Activated T-cell treated with anti-CD3 and anti-CD28 coated beads for 1 hour (primary cell): ENCODE measurements at places on chromosomes 1 and 21.

GRCh38 chr1:50264590-50264989 lies 155.9 kb downstream of the ELAVL4 start:
- no peak for DNase-seq

DNA sequence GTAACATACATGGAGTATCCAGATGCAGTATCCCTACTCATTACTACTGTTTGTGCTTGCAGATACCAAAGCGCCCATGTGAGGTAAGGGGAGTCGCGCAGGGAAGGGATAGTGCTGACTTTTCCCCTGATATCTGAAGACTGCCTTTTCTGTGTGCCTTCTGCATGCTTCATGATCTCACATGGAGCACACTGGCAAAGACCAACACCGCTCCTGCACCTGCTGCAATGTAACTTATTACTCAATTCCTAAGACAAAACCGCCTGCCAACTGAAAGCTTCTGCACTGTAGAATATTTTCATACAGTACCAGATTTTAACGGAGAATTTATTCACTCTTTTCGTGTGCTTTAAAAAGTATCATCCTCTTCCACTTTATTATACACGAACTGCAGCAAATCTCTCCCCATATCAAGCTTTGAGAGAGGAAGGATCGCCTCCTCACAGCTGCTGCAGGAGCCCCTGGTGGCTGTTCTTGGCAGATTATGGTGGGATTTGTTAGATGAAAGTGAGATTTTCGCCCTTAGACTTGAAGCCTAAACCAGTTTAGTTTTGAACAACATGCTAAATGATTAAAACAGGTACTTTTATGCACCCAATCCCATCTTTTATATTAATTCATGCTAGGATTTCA lies 99.1 kb downstream of the PTPN14 start:
- no peak for DNase-seq

- DNase-seq = no peak
These were observed 78.3 kb downstream of the PGM1 start for GRCh38 chr1:63671514-63671913.

DNA sequence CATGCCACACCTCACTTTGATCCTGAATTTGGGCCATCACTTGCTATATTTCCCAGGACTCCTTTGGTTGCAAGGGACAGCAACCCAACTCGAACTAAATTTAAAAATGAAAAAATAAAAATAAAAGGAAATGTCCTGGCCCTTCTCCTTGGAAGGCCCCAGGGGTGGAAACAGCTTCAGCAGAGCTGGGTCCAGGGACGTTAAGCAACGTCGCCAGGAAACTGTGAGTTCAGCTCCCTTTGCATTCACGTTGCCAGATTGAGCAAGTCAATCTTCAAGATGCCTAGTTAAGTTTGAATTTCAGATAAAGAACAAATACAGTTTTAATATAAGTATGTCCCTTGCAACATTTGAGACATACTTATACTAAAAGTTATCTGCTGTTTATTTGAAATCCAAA lies 14.6 kb upstream of the SPSB1 start:
- DNase-seq = no peak

- peak; percentile 42 for DNase-seq
These were observed 4.9 kb upstream of the ALDH4A1 start for GRCh38 chr1:18907021-18907916.

- DNase-seq = no peak
These were observed 84.1 kb downstream of the GPR88 start for GRCh38 chr1:100622037-100622436.

GRCh38 chr1:230208619-230209261 lies 141.7 kb downstream of the GALNT2 start:
- no peak for DNase-seq

GRCh38 chr1:184655185-184655584 lies 99.5 kb downstream of the EDEM3 start:
- no peak for DNase-seq

DNA sequence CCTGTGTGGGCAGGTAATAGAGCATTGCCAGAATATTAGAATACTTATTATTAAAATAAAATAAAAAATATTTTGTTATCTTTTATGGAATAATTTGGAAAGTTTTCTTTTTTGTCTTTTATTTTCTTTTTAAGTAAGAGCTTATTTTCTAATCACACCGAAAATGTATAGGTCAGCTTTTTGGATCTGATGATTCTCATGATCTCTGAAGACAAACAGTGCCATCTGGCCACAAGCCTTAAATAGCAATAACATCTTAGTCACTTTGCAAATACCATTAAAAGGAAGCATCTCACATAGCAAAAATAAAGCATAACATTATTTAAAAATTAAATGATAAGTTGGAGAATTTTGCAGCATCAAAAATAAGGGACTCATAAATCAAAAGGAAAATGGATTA lies 213.8 kb downstream of the PLA2G4A start:
- DNase-seq = no peak

GRCh38 chr1:13617773-13618172 lies 34.1 kb downstream of the PDPN start:
- no peak for DNase-seq

- no peak for DNase-seq
These were observed 28.5 kb downstream of the MGST3 start for GRCh38 chr1:165659581-165659895.

GRCh38 chr21:38957575-38958322 lies 152.0 kb downstream of the ETS2 start:
- no peak for DNase-seq

DNA sequence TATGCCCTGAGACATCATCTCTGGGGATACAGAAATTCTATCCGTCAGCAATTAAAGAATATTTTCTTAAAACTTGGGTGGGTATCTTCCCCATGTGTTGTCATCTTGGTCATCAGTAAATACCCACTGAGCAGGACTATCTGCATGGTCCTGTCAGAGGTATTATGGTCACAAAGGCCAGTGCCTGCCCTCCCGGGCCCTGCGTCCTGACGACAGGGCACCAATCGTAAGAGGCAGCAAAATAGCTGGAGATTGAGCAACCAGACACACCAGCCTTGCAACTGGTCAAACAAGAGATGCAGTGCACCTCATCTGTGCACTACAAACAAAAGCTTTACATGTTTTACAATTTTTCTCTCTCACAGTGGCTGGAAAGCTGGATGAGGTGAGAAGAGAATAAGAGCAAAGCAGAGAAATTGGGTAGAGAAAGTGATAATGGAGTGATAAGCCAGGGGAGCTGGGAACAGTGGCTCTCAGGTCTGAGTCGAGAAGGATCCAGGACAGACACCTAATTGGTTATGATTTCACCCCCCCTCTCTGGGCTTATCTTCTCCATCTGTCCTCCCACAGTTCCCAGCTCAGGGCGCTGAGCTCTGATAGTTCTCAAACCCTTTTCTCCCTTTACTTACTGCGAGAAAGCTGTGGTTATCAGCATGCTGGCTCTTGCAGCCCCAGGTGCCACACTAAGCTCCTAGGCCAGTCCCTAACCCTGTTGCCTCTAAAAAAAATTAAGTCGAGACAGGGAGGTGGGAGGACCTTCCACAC lies 8.8 kb upstream of the SRP9 start:
- DNase-seq = no peak

DNA sequence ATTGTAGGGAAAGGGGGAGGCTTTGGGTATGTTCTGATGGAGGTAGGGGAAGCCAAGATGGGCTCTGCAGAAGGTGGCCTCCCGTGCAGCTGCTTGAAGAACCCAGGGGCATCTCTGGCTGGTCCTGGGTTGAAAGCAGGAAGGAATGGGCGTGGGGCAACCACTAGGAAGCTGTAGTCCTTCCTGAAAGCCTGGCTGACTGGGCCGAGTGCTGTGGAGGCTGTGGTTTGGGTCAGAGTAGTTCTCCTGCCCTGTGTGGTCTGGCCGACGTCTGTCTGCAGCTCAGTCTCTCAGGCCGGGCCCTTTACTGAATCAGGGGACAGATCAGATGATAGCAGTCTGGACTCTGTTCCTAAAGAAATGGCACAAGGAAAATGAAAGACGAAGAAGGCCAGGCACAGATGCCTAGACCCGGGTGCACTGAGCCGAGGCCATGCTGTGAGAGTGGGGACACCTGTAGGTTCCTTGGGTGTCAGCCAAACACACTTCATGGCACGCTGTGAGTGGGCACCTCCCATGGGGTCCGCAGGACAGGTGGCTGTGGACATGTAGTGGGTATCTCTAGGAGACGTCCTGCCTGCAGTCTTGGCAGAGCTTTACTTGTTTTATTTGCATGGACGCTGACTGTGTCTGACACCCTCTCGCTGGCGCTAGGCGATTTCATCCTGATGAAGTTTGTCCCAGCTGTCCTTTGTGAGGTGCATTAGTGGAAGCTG lies 87.0 kb downstream of the POFUT2 start:
- DNase-seq = no peak

- DNase-seq = no peak
These were observed 54.6 kb upstream of the SAMSN1 start for GRCh38 chr21:14600569-14601297.

GRCh38 chr21:34073749-34074282 lies 438 bp downstream of the MRPS6 start:
- DNase-seq = peak; percentile 41

DNA sequence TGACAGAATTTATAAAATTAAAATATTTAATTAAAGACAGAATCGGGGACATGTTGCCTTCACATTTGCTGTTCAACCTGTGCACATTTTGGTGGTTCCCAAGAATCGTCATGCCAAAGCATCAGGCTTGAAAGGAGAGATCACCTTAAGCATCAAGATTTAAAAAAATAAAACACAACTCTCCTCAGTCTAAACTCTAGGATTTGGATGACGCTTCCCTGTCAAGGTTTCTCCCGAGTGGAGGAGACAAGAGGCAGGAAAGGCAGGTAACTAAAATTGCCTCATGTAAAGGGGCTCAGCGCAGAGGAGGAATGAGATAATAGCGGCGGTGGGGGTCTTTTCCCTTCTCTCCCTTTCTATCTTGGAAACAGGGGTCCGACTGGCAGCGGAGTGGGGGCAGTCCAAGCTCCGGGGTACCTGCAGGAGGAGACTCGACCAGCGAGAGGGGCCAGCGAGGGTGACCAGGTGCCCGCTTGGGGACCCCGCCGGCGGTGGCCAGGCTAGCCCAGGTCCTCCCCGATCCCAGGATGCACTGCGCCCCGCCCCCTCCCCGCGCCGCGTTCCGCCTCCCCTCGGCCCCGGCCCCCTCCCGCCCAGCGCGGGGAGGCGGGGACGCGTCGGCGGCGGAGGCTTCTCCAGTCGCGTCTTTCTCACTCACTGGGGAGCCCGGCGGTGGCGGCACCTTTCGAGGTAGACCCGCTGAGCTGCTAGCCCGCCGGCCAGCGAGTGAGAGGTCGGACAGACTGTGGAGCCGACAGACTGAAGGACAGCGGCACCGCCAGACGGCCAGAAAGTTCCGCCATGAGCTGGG lies at the start of gene FNBP1L:
FNBP1L (plus strand) TSS at position 638 of the 811 bp plus-strand sequence; CDS start at position 802, 164 bp downstream.
- DNase-seq = peak; percentile 42

GRCh38 chr1:113190930-113191329 lies 117.9 kb downstream of the LRIG2 start:
- no peak for DNase-seq
